ENCODE measurements at places on chromosomes 5 and 9.

DNA sequence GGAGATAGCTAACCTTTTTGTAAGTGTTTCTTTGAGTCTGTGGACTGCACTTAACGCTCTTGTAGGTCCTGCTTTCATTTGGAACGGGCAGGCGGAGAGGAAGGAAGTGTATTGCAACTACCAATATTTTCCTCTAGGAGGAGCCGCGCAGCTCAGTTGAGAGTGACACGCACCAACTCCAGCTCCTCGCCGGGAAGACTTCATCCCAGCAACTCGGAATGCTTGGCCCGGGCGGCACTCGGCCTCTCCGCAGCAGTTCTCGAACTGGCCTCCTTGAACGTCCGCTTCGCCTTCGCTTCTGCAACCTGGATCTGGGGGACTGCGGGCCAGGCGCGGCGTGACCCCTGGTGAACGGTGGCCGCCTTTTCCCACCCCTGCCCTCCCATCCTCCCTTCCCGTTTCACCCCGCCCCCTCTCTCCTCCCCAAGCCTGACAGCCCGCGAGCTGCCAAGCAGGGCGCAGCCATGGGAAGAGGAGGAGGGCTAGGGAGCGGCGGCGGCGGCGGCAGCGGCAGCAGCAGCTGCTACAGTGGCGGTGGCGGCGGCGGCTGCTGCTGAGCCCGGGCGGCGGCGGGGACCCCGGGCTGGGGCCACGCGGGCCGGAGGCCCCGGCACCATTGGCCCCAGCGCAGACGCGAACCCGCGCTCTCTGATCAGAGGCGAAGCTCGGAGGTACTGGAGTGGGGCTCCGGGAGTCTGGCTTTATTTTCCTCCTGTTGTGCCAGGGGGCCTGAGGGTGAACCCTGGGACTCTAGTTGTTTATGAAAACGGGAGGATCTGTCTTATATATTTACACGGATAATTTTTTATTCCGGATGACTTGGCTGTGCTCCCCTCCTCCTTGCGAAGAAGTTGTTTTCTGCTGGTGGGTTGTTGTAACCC lies at the start of gene GHR:
Gene GHR, plus strand, starts transcription at position 155 of the 881 bp plus-strand sequence. CDS start 142,436 bp downstream, outside the sequence.
- peak; percentile 28 for DNase-seq

DNA sequence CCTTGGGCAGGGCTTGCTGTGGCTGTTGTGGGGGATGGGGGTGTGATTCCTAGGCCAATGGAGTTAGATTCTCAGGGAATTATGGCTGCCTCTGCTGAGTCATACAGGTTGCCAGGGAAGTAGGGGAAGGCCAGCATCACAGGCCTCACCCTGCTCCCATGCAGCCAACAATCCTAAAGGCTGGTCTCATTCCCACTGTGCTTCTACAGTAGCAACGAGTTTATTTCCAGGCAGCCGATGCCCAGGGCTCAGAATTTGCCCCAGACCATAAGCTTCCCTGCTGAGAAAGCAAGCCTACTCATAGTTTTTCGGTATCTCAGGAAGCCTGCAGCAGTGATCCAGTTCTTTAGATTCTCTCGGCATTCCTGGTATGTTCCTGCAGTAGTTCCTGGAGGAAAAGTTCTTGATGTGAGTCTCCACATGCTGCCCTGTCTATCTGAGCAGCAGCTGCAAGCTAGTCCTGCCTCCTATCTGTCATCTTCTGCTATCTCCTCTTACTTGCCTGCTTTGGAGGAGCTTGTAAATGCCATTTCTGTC lies 59.3 kb upstream of the SELENOP start:
- no peak for DNase-seq

DNA sequence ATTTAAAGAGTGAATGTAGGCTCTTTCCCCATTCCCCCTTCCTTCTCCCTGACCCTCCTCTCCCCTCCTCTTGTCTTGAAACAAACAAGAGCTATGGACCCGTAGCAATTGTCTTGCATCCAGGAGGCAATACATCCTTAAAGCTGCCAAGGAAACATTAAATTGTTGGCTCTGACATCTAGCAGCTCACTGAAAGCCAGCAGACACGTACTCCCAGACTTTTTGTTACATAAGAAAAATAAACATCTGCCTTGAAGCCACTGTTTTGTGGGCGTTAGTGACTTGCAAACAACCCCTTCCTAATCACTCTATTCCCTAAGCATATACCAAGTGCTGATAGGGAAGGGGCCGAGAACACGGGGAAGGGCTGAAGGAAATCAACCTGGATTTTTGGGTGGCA lies 8.6 kb downstream of the SLC45A2 start:
- no peak for DNase-seq

DNA sequence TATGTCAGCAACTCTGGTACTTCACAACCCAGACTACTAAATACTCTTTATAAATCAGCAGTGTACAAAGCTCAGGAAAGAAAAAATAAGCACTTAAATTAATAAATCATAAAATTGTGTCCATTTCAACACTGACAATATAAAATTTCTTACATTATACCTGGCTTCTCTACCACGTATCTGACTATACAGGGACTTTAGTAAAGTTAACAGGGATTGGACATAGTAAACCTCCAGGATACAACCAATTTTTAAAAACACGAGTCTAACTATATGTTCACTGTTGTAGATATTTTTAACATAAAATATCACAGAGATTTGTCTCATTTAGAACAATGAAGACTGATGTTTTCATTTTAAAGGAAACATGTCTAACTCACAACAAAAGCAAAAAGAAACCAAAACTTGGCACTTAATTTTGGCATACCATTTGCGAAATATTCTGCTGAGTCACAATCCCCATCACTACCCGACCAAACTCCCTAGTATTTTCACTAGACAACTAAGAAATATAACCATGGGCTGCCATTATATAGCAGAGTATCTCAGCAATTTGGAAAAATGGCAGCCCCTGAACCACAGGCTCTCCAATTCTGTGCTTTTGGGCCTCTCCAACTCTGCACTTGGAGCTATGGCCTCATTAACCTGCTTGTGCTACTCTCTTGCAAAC lies 14.4 kb downstream of the FAM169A start:
- no peak for DNase-seq
